NCI-H187 treated with DMSO at 0.1 percent for 48 hours (cell line): ENCODE measurements at places on chromosomes 2 and 18.

DNA sequence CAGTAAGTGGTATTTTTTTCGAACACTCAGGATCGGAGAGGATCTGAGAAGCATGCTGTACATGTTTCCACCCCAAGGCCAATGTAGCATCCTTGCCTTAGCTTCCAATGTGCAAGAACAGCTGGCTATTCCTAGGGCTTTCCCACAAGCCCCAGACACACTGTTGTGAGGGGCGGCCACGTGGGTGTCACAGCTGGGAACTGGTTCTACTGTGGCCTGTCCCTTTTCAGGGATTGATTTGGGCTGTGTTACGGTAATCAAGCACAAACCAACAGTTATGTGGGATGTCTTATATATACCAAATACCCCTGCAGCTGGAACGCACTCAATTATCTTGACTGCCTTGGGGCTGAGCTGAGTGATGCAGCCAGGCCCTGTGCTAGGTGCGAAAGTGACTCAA, 116.3 kb upstream of the CXCR4 start:
- DNase-seq: no peak

DNA sequence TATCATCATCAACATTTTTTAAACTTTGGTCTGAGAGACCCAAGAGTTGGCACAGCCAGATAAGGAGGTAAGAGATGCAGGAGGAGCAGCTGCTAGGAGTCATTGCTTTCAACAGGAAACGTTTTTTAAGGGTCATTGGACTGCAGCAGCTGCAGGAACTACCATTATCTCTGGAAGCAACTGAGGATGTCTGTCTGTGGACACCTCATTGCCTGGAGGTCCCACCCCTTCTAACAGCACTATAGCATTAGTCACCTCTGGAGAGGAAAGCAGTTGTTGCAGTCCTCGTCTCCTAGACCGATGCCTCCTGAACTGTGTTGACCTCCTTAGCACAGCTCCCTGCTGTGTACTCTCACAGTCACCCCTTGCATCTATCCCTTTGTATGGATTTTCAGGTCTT, 21.5 kb upstream of the FSHR start:
- DNase-seq: no peak

DNA sequence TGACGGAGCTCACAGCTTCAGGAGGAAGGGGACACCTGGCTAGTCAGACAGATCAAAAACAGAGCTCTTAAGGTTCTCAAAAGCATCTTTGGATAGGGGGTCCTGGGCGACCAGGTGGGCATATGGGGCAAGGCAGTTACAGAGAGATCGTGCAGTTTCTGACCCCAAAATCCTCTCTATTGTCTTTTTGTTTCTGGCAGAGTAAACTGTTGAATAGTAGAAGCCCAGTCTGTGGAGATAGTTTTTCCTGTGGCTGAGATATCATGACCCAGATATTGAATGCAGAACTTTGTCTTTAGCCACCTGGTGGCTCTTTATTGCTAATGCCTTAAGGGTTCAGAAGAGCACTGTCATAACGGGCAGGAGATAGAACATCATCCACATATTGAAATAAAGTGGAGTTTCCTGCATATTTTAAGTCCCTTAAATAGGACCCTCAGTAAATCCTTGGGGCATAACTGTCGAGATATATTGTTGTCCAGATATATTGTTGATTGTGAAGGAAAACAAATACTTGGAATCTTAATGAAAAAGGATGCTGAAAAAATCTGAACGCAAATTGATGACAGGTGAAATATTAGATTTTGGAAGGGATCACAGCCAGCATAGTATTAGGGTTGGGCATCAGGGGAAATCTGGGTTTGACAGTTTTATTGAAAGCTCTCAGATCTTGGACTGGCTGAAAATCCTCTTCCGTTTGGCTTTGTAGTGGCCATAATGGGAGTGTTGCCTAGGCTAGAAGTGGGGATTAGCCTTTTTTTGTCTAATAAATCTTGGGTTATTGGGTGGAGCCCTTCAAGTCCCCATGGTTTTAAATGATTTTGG, 14.1 kb upstream of the ZDBF2 start:
- no peak for DNase-seq

DNA sequence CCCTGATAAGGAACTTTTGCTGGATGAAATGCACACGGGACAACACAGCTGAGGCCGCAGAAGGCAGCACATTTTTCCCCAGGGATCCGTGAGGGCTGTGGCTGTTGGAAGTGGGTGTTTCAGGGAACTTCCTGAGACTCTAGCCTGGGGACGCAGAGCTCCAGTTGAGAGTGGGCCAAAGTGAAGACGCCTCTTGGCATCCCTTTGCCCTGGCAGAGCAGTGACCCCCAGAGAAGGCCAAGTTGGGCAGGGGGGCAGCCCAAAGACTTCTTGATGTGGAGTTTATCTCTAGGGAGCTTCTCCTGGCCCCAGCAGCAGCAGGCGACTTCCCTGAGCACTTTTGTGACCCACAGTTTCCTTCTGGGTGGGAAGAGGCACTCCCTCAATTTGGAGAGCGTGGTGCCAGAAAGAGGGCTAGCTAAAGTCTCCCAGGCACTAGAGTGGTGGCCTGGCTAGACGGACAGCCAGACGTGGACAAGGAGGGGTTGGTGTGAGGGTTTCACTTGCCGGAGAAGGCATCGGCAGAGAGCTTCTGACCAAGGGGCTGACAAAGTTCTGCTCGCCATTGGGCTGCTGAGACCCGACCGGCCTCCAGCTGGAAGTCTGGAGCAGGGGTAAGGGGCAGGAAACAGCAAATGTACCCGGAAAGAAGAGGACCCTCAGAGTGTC, 108.8 kb downstream of the ACKR3 start:
- DNase-seq: no peak

- DNase-seq: no peak
These were observed 31.4 kb downstream of the EIF2AK2 start for GRCh38 chr2:37125416-37125815.

GRCh38 chr2:240179186-240179815, 38.8 kb upstream of the OTOS start:
- DNase-seq: no peak

GRCh38 chr2:46695283-46695682, 215.9 kb downstream of the TMEM247 start:
- no peak for DNase-seq

DNA sequence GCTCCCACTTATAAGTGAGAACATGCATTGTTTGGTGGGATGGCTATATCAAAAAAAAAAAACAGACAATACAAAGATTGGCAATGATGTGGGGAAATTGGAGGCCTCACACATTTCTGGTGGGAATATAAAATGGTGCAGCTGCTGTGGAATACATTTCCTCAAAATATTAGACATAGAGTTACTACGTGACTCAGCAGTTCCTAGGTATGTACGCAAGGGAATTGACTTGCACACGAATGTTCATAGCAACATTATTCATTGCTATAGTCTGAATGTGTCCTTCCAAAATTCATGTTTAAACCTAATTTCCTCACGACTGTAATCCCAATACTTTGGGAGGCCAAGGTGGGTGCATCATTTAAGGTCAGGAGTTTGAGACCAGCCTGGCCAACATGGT, 2.3 kb upstream of the ARHGEF33 start:
- DNase-seq: no peak

DNA sequence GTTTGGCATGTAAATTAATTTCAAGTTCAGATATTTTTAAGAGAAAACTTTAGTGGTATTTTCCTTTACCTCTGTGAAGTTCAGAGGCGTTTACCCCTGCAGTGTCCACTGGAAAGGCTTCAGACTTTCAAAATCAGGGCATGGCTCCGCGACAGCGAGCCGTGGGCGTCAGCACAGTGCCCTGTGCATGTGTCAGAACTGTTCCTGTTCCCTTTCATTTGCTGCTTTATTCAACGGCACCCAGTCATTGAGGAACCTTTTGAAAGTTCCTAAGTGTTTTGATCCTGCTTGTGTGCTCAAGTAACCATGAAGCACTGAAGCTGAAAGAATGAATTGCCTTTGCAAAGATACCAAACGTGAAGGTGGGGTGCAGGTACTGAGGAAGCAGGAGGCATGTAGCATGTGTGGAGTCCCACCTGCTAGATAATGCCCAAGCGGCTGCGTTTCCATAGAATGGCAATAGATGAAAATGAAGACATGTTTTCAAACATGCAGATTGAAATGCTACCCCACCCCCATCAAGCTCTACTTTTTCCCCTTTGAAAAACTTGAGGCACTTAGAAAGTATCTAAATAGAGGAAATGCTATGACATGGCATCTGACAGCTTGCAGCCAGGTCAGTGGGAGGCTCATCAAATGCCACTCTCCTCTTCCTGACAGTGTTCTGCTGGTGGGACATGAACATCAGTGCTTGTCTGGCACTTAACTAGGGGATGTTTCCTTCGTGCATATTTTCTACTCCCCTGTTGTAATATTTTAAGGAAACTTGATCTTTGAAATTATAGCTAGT, 148.6 kb downstream of the ZNF236 start:
- peak; percentile 12 for DNase-seq

DNA sequence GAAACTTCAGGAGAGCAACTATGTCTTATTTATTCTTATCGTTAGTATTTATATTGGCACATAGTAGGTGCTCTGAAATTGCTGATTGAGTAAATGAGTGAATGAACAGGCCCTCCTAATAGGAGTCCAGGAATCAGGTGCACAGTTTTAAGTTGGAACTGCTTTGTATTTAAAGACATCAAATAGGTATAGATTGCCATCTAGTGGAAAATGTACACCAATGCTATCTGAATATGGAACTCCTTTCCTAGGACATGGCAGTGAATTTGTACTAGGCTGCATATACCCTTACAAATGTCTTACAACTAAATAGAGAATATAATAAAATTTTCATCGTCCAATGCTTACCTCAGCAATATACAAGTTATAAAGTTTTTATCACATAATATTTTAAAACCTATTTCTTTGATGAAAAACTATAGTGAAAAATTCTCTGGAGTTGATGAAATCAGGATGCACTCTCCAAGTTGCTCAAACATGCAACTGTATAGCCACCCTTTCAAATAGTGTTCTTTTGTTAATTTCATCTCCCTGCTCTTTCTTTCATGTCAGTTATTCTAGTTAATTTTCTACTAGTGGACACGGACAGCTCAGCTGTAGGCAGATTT, 318.9 kb upstream of the SYT4 start:
- no peak for DNase-seq

GRCh38 chr18:46771141-46771540, 14.3 kb upstream of the ST8SIA5 start:
- no peak for DNase-seq

DNA sequence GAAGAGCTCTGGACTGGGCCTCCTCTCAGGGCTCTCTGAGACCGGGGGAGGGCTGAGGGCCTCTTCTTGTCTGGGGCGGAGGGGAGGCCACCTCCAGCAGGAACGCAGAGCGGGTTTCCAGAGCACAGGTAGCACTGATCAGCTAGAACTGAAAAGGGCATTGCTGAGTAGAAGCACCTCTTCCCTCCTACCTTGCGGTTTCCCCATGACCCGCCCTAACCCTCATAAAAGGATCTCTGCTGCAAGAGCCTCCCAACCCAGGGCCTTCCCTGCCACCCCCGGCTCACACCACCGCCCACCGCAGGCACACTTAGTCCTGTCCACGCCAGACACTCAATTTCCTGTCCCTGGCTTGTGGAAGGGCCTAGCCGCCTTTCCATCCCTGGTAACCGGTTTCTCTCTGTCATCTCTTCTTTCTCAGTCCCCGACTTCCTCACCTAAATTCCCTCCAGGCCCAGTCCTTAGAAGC, 966 bp downstream of the ADCY3 start:
- no peak for DNase-seq

DNA sequence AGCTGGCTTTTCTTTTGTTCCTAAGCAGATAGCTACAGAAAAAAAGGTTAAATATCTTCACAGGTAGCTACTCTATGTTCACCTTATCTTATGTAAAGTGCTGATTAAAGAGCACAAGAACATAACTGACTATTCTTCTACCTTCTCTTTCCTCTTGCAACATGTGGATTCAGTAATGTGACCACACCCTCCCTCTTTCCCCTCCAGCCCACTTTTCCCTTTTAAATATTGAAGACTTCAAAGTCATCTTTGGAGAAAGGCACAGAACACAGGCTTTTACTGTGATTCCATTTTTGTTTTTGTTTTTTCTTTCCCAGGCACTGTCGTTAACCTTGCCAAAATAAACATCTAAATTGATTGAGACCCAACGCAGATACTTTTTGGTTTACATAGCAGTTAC, 418.1 kb upstream of the CDH20 start:
- DNase-seq: no peak

GRCh38 chr2:54613386-54613785, 110.1 kb upstream of the EML6 start:
- no peak for DNase-seq

- DNase-seq: no peak
These were observed 30.1 kb upstream of the DYNC2LI1 start for GRCh38 chr2:43743706-43744105.

DNA sequence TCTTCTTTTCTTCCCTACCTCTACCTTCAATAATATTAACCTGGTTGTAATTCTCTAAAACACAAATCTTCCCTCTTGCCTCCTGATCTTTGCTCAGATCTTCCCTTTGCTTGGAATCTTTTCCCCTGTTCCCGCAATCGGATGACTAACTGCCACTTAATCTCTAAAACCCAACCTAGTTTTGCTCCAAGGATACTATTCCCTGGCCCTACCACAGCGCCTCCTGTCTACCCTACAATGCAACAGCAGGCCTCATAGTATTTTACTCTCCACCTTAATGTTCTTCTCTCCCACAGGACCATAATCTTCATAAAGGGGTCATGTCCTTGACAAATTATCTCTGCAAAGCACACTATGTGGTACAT, 246.8 kb upstream of the TNP1 start:
- no peak for DNase-seq

GRCh38 chr2:212135739-212136138, 402.9 kb downstream of the ERBB4 start:
- DNase-seq: peak; percentile 26

DNA sequence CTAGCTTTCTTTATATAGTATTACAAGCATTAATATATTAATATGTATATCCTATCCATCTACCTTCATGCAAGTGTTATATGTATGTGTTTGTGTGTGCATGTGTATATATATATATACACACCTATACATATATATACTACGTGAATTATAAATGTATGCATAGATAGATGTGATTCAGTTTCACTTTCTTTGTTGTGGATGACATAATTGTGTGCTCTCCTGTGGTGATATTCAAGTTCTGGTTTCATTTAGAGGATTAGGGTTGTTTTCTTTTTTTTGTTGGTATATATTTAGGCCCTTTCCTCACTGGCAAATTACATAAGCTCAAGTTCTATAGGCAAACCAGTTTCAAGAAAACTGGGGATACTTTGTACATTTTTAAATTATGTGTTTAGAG, 225.7 kb upstream of the FANCL start:
- no peak for DNase-seq

DNA sequence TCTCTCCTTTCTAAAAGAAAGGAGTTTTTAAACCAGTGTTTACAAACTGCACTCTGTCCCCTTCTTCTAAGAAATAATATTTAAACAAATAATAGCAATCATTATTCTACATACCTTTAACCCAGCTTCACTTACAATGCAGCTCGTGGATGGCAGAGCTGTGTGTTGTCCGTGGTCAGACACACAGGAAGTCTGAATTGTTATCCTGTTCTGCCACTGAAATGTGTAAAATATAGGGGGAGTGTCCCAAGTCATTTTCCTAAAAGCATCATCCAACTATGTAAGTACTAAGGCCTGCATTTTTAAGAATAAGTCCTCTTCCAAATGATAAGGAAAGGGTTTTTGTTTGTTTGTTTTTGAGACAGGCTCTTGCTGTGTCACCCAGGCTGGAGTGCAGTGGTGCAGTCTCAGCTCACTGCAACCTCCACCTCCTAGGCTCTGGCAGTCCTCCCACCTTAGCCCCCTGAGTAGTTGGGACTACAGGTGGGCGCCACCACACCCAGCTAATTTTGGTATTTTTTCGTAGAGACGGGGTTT, 2.7 kb upstream of the PPP4R1 start:
- no peak for DNase-seq

- no peak for DNase-seq
These were observed 74.8 kb downstream of the BCL11A start for GRCh38 chr2:60478660-60479059.

- DNase-seq: no peak
These were observed 37.6 kb upstream of the SLC4A10 start for GRCh38 chr2:161586517-161587167.
